ENCODE measurements at places on chromosomes 6 and 20.
A peak's percentile ranks its signal among the peaks of the same experiment; 100 is the strongest.

GRCh38 chr6:48426636-48427035, 315.6 kb upstream of the PTCHD4 start:
- DNase-seq, result no peak

- DNase-seq, result no peak
Measured at GRCh38 chr6:85250586-85251220, 199.2 kb upstream of the NT5E start.

DNA sequence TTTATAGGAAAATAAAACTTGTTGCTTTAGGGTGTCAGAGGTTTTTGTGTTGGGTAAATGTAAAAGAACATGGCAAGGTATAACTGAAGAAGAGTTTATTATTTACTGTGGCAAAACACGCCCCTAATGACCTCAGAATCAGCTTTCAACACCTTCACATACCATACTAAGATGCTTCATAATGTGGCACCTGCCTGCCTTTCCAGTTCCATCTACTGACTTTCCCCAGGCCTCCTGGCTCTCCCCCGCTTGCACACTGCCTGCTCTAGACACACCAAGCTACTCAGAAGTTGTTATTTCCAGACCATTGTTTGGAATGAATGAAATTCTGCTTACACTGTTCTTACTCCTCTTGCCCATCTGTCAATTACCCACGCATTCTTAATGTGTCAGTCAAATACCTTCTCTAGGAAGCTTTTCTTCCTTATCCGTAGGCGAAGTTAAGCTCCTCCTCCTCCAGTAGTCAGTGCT, 1.8 kb downstream of the TIAM2 start:
- no peak for DNase-seq

DNA sequence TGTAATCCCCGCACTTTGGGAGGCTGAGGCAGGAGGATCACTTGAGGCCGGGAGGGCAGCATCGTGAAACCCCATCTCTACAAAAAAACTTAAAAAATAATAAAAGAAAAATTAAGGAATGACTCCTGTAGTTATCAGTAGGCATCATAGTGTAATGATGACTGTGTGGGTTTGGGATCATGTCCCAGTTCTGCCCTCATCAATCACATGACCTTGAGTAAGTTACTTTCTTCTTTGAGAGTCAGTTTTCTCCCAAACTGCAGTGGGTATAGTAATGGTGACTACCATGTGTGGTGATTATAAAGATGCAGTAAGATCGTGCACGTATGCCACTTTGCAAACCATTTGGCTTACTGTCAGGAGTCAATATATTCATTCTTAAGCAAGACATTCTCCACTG, 89.2 kb downstream of the TXNDC5 start:
- DNase-seq, result no peak

- no peak for DNase-seq
Measured at GRCh38 chr20:22942742-22943141, 92.4 kb upstream of the SSTR4 start.

- no peak for DNase-seq
Measured at GRCh38 chr6:22699151-22699550, 129.8 kb downstream of the HDGFL1 start.

- peak; percentile 50 for DNase-seq
Measured at GRCh38 chr6:28606424-28607391, 81.0 kb downstream of the GPX5 start.

GRCh38 chr6:140490081-140490480, 1115.6 kb upstream of the CITED2 start:
- no peak for DNase-seq

DNA sequence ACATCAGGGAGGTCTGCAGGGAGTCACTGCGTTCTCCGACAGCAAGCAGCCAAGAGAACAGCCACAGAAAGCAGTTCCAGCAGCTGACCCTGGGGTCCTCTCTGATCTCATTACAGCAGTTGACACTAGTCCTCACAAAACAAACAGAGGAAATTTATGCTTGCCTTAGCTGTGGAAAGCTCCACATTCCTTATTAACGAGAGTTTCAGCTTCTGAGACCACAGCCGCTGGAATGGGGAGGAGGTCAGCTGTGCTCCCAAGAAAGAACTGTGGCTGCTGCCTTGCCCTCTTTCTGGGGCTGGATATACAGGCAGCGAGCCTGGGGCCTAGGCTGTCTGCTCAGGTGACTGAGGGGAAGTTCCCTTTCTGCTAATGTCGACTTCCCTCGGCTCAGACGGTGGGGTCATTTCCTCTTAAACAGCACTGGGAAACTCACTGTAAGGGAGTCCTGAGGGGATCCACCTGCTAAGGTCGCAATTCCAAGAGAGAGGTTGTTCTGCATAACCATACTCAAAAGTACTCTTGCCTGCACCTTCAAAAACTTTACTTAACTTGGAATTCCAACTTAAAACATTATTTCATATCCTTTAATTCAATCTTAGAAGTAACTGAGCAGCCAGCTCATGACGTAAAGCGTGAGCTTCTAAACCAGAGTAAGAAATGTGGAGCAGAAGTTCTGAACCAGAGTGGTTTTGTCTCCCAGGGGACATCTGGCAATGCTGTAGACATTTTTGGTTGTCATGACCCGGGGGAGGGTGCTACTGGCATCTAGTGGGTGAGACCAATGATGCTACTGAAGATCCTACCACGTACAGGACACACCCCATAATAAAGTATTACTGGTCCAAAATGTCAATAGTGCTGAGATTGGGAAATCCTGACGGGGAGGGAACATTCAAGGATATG, 80.3 kb downstream of the BACH2 start:
- DNase-seq, result no peak

GRCh38 chr20:49450281-49450721, 32.2 kb downstream of the KCNB1 start:
- DNase-seq, result no peak

GRCh38 chr6:108227290-108227689, 33.5 kb downstream of the SNX3 start:
- DNase-seq, result no peak
